Iris pigment epithelial cell (primary cell): ENCODE measurements at places on chromosomes 2 and 18.

DNA sequence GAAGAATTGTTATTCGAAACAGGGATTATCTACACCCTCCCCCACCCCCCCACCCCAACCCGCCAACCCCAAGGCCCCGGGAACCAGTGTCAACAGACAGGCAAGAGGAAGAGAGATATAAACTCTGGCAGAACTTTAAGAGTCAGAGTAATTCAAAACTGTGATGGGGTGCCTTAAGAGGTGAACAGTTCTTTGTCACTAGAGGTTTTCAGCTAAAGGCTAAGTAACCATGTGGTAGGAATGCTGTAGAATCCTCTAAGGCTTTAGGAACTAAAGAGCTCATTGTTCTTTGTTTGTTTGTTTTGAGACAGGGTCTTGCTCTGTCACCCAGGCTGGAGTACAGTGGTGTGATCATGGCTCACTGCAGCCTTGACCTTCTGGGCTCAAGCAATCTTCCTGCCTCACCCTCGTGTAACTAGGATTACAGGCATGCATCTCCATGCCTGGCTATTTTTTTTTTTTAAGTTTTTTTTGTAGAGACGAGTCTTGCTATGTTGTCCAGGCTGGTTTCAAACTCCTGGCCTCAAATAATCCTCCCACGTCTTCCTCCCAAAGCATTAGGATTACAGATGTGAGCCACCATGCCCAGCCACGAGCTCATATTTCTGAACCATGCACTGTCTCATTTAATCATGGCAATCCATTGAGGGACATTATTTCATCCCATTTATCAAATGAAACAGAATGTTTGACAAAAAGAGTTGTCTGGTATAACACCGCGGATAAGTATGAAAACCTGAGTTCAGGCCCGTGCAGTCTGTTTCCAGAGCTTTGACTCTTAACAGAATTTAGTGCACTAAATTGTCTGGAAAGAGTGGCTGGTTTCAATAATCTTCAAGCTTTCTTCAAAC is 20.8 kb upstream of the TMEM17 start:
- DNase-seq, result no peak

- DNase-seq, result peak; percentile 23
These were observed 18.6 kb upstream of the IL18R1 start for GRCh38 chr2:102337012-102337411.

- DNase-seq, result peak; percentile 63
These were observed 1662.9 kb downstream of the SUCLG1 start for GRCh38 chr2:82796132-82796531.

DNA sequence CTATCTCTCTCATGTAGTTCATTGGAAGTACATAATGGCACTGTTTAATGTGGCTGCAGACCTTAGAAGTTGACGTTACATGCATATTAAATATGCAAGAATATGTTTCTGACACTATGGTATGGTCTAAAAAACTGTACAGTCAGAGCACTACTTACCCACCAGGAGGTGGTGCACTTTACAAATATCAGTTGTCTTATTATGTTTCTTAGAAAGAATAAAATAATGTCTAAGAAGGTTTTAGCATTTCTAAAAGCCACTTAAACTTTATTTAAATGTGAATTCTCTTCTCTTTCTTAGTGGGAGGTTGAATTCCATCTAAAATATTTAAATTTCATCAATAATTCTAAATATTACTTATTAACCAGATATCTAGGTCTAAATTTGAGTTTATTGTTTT is 4.3 kb downstream of the TMEFF2 start:
- DNase-seq, result peak; percentile 52

- DNase-seq, result no peak
These were observed 164.3 kb downstream of the MIB1 start for GRCh38 chr18:21904856-21905255.

DNA sequence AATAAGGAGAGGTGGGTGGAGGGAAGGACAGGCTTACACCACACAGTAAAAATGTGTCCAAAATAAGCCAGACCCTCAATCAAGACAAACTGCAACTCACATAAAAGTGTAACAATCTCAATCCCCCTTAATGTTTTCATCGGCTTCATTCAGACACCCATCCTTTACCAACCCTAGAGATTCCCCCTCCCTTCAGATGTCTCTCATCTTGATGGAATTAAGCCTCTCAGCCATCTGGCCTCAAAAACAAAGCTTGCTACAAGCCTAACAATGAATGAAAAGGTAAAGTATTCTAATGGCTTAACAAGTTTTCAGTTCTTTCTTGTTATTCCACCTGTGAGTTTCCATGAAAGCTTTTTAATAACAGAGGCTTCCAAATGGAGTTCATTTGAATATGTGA is 5.2 kb downstream of the RTTN start:
- DNase-seq, result no peak

DNA sequence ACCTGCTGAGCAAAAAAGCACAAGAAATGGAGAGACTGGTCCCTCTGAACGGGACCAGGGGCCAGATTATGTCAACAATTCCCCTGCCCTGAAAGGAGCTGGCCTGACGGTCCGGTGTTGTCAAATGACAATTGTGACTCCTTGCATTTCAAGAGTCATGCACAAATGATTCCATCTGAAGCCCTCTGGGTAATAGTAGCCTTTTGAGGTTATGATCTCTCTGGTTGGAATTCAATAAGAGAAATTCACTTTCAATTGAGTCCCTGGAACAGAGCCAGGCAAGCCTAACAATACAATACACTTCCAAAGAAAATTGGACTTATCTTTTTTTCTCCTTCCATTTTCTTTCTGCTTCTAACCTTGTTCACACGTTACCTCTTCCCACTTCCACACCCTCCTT is 116.9 kb downstream of the C1D start:
- DNase-seq, result peak; percentile 6

DNA sequence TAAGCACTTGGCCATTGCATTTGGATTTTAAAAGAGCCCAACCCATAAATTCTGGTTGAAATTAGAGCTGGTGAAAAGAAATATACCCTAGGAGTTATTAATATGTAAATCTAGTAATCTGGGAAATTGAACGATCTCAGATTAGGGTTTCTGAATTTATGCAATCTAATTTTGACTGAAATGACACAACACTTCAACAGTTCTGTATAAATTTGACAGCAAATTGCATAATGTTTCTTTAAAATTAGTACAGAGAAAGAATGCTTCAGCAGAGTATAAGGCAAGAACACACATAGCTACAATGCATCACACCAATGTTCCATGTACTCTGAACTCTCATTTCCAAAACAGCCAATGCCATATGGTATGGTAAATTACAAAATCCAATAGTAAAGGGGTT is 201.5 kb upstream of the ITGA4 start:
- no peak for DNase-seq

GRCh38 chr2:157261199-157261782 is 3.8 kb downstream of the GALNT5 start:
- peak; percentile 84 for DNase-seq

GRCh38 chr18:67670024-67670543 is 153.6 kb upstream of the DSEL start:
- DNase-seq, result peak; percentile 94

DNA sequence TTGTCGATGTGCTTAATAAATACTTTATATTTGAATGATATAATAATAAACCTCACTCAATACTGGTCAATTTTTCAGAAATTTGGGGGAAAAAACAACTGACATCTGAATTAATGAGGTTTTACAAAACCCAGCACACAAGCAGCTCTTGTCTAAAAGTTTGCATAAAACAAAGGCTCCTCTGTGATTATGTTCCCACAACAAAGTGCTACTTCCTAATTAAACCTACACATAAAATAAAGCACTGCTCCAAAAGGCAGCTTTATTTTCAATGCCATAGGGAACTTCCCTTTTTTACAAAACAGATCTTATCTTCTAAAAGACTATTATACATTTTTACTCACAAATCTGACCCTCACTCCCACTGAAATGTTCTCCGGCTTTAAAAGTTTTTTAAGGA is 47.1 kb downstream of the LAMA1 start:
- DNase-seq, result no peak

DNA sequence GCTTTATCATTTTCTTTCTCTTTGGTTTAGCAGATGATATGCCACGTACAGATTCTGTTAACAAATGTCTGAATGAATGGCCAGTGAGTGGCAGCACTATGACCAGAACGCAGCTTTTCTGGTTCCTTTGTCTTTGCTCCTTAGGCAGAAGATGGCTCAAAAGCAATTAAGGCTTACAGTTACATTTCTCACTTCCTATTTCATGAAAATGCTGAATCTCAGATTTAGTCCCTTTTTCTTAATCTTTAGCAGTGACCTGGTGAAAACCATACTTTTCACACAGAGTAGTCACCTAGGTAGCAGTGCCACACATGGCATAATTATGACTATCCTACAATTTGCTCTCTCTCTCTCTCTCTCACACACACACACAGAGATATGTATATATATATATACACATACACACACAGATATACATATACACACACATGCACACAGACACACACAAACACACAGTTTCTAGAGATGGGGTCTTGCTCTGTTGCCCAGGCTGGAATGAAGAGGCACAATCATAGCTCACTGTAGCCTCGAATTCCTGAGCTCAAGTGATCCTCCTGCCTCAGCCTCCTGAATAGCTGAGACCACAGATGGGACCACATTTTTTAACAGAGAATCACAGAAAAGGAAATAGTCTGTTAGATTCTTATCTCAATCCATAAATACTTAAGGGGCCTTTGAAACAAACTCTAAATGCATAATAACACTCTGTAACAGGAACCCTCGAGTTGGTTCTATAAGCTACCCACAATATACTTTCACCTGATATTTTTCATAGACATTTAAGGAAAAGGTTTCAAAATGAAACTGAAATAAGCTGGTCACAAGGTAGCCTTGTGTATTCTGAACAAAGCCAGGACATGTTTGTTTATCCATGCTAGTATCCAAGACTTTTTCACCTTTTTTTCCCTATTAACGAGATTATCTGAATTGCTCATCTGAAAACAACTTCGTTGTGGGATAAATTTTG is 11.6 kb downstream of the PDE6D start:
- no peak for DNase-seq

- no peak for DNase-seq
These were observed 188.2 kb downstream of the ALK start for GRCh38 chr2:29733213-29733612.

DNA sequence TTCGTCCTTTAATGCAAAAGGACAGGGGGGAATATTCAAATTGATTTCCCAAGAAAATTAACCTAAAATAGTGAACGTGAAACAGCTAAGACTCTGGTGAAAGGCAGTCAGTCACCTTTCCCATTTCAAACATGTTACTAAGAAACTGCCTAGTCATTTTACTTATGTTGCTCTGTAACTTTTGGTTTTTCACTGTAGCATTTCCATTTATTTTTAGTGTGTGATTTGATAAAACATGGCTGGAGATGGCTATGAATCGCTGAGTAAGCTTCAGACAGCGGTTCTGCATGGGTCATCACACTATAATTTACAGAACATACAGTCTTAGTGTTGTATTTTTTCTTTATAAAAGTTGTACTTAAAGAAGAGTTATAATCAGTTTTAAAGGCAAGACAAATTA is 16.0 kb upstream of the KIDINS220 start:
- no peak for DNase-seq

- no peak for DNase-seq
These were observed 291.5 kb downstream of the LRATD1 start for GRCh38 chr2:14923820-14924580.

DNA sequence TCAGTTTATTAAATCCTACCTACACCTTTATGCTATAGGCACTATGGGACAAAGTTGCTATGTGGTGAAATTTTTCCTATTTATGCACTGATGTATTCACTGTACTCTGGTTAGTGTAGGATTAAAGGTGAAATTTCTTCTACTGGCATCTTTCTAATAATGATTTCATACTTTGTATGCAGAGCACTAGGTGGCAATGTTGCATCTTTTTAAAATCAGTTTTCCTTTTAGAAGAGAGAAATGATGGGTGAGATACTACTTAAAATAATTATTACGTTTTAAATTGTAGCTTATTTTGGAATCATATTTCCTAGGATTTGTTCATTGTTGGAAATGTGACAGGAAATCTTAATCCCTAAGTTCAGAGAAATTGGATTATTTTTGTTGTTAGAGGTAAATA is 150.9 kb downstream of the CD8B2 start:
- DNase-seq, result peak; percentile 28

- no peak for DNase-seq
These were observed 17.8 kb upstream of the SERPINE2 start for GRCh38 chr2:224056889-224057288.

GRCh38 chr2:100568989-100569388 is 6.2 kb downstream of the PDCL3 start:
- DNase-seq, result no peak

GRCh38 chr2:54569745-54570301 is 113.7 kb downstream of the SPTBN1 start:
- no peak for DNase-seq

DNA sequence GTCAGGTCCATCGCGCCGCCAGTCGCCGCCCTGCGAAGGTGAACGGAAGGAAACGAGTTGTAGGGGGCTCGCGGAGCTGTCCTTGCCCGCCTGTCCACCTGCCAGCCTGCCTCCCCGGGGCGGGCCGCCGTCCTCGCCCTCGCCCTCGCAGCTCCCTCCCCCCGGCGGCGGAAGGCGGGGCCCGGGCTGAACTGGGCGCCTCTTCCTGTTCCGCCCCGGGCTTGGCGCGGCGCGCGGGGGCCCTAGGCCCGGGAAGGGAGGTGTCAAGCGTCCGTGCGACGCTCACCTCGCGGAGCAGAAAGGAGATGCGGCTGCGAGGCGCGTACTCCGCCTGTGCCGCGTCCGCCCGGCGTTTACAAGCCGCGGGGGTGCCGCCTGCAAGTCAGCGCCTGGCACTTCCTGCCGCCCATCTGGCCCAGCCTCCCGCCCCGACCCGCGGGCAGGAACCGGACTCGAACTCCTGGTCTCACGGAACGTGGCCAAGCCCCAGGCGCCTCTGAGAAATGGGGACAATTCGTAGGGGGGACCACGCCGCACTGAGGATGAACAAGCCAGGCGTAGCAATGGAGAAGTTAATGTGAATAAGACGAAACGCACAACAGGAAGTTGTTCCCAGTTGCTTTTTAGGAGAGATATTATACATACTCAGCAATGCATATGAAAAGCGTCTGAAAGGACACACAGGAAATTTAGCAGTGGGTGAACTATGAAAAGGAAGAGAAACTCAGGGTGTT is at the start of gene CNPPD1:
Gene CNPPD1 (minus strand): TSS at position 108 of the 734 bp plus-strand sequence. CDS start 97 bp downstream, at position 11.
- peak; percentile 75 for DNase-seq

- DNase-seq, result no peak
These were observed 40.9 kb upstream of the KCNG2 start for GRCh38 chr18:79756826-79757225.

GRCh38 chr2:241728627-241729026 is 5.8 kb upstream of the D2HGDH start:
- no peak for DNase-seq

GRCh38 chr2:138948070-138948539 is 167.9 kb upstream of the NXPH2 start:
- DNase-seq, result peak; percentile 95

GRCh38 chr2:84041506-84041905 is 417.6 kb downstream of the SUCLG1 start:
- no peak for DNase-seq

- DNase-seq, result peak; percentile 18
These were observed 727 bp downstream of the NCOA1 start for GRCh38 chr2:24491542-24492420.

GRCh38 chr2:187013058-187013457 is 164.1 kb upstream of the ZSWIM2 start:
- no peak for DNase-seq
